Stimulated activated CD4-positive, alpha-beta T cell treated with anti-CD3 and anti-CD28 coated beads, Interleukin-1b, Interleukin-23, amount 100 ng/mL, for 4 hours (primary cell): ENCODE measurements at places on chromosomes 2 and 18.

DNA sequence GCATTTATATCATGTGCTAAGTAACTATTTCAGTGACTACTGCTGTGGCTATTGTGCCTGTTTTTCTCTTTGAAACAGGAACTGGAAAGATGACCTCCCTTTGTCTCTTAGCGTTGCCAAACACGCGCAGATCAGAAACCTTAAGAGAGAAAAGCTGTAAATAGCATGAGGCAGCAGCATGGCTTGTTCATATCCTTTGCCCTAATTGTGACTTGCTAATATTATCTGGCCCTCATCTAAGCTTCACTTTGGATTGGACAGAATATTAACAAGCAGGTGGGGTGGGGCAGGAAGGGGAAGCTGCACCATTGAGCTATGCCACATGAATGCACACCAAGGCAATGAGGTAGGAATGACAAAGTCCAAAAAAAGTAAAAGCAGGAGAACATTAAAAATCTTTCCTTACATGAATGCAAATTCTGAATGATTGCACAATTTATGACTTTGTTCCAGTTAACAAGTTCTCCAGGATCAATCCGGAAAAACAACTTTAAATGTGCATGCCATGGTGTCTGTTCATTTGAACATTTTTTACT, 128.4 kb downstream of the IRS1 start:
- DNase-seq = no peak

- DNase-seq = no peak
Observed at GRCh38 chr2:223086370-223086981, 34.5 kb downstream of the KCNE4 start.

GRCh38 chr2:150919901-150920300, 341.8 kb downstream of the RBM43 start:
- DNase-seq = no peak

GRCh38 chr18:72985686-72986085, 117.9 kb upstream of the NETO1 start:
- DNase-seq = no peak

- no peak for DNase-seq
Observed at GRCh38 chr2:180505203-180505602, 475.2 kb upstream of the UBE2E3 start.

DNA sequence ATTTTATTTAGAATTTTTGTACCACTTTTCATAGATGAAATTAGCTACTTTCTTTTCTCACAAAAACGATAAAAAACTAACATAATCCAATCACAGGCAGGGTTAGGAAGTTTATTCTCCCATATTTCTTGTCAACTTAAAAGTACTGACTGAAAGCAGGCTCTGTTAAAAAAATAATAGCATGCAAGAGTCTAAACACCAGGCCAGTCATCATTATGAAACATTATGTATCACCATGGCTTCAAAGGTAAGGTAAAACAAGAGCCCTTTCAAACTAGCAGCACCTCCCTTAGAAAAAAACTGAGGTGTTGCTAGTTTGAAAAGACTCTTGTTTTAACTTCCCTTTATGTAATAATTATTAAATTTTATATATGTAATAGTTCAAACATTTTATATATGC, 848.0 kb downstream of the RNF144A start:
- DNase-seq = no peak

- DNase-seq = no peak
Observed at GRCh38 chr18:76619621-76620315, 124.7 kb upstream of the ZNF516 start.

DNA sequence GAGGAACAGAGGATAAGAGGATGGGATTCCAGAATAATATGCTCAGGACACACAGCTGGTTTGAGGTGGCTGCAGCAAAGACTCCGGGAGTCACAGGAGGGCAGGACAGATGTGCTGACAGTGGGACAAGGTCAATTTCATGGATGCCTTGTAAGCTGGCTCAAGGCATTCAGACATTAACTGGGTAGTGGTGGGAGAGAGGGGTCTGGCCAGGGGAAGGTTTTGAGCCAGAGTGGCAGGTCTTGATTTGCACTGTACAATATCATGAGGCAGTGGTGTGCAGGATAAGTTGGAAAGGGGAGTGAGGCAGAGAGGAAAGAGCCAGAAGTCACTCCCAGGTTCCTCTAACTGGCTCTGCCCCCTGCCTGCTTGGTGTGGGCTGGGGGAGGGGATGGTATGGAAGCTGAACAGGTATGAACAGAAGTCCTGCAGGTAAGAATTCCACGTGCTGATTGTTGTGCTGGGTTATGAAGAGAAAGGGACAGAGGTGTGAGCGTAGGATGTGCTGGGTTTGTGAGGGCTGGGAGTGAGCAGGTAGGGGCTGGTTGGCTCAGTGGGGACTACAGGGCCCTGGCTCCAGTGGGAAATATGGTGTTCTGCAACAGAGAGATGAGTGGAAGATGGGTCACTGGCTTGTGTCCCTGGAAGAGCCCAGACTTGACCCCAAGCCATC, 141.7 kb upstream of the COPS8 start:
- no peak for DNase-seq

GRCh38 chr2:182302174-182302573, 124.7 kb downstream of the PDE1A start:
- DNase-seq = no peak

GRCh38 chr18:6730416-6731221, 1.1 kb downstream of the ARHGAP28 start:
- DNase-seq = no peak

DNA sequence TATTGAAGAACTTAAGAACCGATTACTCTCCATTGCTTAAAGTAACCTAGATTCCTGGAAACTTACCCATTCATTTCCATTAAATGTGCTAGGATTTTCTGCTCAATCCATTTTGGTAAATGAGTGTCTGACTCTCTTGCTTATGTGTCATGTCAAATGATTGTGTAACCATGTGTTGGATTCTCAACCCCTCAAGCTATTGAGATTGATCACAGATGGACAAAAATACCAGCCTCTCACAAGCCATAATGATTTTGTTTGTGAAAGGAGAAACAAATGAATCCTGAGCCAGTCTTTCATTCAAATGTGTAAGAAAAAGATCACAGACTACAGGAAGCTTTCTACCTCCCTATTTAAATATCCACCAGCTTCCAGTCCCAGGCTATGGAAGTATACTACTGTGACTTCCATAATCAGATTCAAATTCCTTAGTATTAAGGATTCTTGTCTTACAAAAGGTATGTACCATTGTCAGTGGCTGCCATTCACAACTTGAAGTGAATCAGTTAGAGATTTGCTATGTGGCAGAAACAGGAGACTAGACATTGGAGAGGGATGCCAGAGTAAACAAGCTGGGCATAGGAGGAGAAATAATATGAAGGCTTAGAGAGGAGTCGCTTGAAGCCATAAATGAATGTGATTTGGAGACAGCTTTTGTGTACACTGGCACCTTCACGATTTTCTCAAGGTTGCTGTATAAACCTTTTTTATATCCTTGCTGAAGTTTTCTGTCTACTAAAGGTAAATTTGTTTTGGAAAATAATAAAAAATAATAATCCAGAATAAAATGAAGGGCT, 498.5 kb upstream of the SETBP1 start:
- DNase-seq = no peak

- DNase-seq = no peak
Observed at GRCh38 chr18:35888329-35888728, 84.2 kb upstream of the RMP24 start.

DNA sequence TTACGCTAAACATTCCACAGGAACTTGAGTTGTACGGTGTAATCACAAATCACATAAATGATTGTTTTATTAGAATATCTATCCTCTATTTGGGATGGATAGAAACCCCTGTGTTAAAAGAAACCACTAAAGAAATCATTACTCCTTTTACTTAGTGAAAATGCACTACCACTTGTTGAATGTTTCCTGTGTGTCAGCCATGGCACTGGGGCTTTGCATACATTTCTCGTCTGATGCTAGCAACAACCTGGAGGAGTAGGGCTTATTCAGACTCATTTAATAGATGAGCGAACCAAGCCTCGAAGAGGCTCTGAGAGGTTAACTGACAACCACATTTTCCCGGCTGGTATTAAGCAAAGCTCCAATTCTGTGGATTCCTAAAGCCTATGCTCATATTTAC, 60.5 kb upstream of the PELI1 start:
- no peak for DNase-seq

DNA sequence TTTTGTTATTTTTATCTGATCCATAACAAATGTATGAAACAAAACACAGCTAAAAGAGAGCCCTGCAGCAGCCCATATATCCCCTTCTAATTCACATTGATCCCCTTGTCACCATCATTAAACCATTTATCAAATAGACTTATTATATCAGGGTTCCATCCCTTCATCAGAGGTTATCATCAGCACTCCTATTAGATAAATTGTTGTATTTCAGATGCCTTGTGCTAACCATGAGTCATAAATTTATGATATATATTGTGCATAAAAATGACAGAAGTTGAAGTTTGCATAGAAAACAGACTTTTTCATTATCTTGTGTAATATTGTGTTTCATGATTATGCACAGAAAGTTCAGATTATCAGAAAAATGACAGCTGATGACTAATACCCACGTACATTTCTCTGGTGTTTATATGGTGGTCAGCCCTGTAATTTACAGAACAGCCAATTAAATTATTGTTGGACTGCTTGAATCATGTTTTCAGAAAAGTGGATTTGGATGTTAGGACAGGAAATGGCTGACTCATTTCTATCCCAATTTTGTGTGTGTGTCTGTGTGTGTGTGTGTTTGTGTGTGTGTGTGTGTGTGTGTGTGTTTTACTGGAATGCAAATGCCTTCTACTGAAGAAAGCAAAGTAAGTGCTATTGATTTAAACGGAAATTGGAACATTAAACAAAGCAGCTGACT, 80.9 kb downstream of the PPP1R1C start:
- DNase-seq = no peak

- no peak for DNase-seq
Observed at GRCh38 chr2:63078852-63079606, 28.4 kb downstream of the OTX1 start.

DNA sequence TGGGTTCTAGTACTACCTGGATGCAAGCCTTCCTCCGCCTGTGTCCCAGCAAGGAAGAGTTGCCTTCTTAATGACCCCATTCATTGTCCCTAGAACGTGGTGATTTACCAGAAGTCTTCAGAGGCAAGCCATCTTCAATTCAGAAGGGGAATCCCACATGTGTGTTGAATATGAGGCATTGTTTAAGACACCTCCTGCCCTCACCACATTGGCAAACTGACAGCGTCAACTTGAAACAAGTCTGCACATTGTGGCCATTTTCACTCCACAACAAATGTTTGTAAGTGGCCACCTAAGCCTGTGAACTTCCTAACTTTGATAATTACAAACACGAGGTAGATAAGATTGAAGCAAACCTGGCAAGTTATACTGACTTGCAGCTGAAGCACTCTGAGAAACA, 83.7 kb downstream of the TCF7L1 start:
- DNase-seq = no peak

DNA sequence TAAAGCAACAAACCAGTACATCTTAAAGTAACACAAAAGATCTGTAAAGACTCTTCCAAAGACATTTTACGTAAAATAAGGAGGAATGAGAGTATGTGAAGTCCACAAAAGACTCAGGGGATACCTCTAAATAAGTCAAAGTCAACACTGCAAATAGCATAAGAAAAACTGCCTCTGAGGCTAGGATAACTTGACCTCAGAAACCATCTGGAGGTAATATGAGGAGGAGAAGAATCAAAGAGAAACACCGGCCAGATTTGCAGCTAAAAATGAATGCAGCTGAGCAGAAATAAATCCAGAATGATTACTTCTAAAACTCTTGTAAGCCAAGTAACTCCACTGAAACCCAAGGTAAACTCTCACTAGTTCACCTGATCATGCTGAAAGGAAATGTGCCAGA, 52.2 kb upstream of the ERMN start:
- DNase-seq = no peak

GRCh38 chr2:162006337-162006736, 67.7 kb downstream of the DPP4 start:
- no peak for DNase-seq

GRCh38 chr18:74493689-74494088, 2.5 kb upstream of the CNDP2 start:
- no peak for DNase-seq

DNA sequence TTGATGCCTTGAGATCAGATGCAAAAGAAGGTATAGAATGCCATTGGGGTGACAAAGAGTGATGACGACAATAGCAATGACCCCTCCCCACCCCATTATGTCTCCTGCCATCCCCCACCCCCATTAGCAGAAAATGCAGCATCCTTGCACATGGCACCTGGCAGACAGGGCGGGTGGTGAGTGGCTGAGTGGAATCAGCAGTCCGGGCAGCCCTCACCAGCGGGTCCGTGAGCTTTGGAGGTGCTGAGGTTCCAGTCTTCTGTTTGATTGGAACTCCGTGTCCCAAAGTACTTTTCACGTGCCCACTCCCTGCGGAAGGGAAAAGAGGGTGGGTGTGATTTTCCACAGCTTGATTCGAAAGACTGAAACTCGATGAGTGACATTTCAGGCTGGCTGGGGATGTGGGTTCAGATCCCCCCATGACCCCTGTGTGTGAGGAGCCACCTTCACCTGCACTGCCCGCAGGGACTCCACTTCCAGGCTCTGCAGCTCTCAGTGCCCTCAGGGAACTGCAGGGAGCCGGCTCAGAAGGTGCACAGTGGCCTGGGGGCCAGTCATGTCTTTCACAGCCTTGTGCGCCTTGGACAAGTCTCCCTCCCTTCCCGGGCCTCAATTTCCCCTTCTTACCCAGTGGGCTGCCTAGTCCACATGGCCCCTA, 130.9 kb downstream of the GLI2 start:
- no peak for DNase-seq

DNA sequence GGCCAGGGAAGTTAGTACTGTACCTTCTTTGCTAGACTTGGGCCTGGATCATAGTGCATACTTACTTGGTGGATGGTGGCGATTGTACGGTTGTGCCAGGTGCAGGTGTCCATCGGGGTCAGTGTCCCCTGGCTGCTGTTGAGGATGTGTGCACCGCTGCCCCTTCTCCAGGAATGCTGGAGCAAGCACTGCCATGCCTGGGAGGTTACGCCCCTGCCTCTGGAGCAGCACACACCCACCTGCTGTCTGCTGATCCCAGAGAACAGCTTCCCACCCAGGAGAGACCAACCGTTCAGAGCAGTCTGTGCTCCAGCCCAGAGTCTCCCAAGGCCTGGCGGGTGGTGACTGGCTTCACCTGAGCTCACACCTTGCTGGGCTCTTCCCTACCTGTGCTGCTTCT, 286.8 kb upstream of the HS6ST1 start:
- DNase-seq = no peak

DNA sequence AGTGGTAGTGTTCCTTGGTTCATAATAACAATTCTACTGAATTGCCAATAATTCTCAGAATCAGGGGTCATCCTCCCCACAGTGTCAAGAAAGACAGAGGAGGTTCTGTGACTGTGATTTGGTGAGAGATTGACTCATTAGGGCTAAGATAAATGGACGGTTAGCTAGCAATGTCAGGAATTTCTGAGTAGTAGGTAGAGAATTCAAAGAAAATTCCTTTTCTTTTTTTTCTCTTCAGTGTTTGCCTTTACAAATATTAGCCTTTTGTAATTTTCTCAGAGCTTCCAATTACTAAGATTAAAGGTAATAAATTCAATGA, 16.8 kb upstream of the CRIM1 start:
- no peak for DNase-seq
